ENCODE measurements at places on chromosomes 3 and 15.

DNA sequence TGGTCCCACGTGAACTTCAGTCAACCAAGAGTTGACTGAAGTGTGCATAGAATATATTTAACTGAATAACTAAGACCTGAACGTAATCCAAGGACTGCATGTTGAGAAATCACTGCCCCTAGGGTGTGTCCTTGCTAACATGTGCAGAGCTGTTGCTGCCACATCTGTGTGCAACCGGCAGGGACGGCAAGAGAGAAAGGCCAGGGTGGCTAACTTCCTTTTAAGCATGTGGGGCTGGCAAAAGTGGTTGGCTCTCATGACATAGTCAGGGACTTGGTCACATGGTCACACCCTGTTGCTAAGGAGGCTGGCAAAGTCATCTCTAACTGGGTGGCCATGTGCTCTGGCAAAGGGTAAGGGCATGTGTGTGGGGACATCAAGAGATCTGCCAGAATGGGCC lies 52.4 kb downstream of the GASK1A start:
- DNase-seq, result no peak

- no peak for DNase-seq
These were observed 101.9 kb upstream of the KCNH8 start for GRCh38 chr3:19046440-19046839.

GRCh38 chr15:96497951-96498350 lies 167.5 kb downstream of the NR2F2 start:
- no peak for DNase-seq

- DNase-seq, result no peak
These were observed 51.1 kb upstream of the CSPG5 start for GRCh38 chr3:47629770-47630169.

GRCh38 chr3:18809640-18810305 lies 338.5 kb upstream of the KCNH8 start:
- DNase-seq, result no peak

DNA sequence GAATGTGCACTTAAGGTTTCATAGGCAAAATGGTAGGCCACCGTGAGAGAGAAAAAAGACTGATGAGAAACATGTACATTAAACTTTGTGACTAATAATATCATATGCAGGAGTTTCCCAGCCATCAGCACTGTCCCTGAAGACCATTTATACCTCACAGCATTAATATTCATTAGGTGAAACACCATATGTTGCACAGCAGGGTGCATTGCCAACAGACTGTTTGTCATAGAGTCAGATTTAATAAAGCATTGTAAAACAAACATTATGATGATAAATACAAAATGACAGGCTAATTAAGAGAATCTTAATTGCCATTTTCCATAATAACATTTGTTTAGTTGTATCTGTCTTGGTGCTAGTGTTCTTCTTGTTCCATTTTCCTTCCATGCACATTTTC lies 578.3 kb downstream of the EPHA3 start:
- DNase-seq, result no peak

GRCh38 chr15:95561463-95561862 lies 769.0 kb upstream of the NR2F2 start:
- no peak for DNase-seq

DNA sequence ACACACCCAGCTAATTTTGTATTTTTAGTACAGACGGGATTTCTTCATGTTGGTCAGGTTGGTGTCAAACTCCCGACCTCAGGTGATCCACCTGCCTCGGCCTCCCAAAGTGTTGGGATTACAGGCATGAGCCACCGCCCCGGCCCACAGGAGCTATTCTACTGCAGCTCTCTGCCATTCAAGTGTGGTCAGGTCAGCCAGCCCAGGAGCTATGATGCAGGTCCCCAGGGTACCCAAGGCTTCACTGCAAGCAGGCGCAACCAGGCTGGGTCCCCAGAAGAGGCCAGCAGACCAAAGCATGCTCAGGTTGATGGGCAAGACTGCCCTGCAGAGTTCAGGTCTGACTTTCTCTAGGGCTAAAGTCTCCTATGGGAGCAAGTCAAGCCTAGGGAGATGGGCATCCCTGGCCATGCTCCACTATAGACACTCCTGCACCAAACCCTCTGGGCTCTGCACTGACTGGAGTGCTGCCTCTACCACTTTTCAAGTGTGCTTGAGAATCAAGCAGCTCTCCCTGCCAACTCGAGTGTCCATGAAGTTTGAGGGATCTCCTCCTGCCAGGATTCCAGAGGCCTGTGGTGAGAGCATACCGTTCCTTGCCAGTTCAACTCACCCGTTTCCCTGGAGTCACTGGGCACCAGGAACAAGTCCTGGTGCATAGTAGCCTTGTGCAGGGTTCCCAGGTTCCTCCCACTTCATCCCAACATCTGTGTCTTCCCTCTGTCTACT lies 30.9 kb downstream of the MYO9A start:
- DNase-seq, result no peak

DNA sequence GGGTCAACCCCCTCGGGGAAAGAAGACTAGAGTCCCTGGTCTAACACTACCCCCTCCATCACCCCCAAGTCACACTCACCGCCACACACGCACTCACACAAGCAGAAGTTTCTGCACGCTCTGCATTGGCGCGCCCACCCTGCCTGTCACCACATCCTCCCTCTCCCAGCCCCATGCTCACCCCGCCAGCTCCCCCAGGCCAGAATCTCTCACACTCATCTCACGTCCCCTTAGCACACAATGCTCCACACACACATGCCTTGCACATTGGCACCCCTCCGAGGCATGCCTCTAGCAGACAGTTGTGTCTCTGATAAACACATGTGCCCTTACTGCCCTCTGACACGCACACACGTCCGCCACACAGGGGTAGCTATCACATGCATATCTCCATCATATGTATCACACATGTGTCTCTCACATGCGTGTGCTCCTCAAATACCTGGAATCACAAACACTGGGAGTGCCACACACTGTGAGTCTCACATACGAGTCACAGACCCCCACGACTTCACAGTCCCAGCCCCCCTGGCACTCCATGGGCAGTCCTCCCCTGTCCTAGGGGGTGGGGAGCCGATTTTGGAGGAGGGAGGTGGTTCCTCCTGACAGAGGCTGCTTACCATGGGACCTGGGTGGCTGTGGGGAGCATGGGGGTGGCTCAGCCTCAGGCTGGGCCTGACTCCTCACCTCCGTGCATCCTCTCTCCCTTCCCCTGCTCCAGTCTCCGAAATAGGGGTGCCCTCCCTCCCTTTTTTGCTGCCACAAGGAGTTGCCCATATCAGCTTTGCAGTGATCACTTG lies 898 bp downstream of the FBLN2 start:
- no peak for DNase-seq

DNA sequence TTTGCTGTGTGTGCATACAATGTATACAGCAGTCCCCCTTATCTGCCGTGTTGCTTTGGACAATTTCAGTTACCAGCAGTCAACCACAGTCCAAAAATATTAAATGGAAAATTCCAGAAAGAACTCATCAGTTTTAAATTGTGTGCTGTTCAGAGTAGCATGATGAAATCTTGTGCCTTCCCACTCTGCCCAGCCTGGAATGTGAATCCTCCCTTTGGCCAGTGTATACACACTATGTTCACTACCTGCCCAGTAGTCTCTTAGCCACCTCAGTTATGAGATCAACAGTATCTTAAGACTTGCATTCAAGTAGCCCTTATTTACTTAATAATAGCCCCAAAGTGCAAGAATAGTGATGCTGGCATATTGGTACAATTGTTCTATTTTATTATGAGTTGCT lies 133.6 kb upstream of the ABHD17C start:
- no peak for DNase-seq

- DNase-seq, result no peak
These were observed 749.8 kb upstream of the SGO1 start for GRCh38 chr3:20935791-20936190.

DNA sequence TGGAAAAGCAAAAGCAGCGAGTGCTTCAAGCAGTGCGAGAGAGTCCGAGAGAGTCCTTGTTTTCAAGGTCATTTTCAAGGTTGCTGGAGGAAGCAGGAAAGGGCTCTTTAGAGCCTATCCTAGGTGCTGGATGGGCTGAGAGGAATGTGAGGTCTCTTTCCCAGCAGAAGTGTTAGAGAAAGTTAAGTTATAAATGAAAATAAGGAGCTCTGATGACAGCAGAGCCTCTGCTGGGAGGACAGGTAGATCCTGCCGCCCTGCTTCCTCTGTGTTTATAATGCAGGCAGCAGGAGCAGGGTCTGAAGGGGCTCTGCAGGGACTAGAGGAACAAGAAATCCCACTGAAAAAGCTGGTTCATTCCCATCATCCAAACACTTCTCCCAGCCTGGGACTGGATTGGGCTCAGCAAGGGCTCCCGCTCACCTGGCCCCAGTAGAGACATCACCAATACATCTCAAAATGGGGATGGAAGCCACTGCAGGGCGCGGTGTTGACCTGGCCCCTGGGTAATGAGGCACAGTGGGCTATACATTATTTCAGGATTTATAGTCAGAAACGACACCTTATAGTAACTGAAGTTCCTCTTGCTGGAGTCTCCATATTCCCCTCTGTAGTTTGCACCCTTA lies 41.5 kb upstream of the RAB6B start:
- DNase-seq, result no peak

- no peak for DNase-seq
These were observed 78.1 kb downstream of the ZNF621 start for GRCh38 chr3:40602778-40603385.

DNA sequence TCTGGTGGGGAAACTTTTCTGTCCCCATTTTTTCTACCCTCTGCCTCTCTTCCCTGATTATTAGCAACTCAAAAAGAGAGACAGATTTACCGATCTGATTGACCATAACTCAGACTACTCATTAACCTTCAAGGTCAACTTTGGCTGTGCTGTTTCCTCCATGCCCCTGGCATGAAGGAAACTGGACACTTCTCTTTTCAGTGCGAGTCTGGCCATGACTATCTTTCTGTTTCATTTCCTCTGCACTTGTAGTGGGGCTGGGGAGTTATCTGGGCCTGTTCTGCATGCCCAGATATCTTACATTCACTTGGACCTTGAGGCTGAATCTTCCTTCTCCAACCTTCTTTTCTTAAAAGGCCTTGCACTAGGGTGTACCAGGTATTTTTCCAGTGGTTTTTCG lies 76.9 kb upstream of the SLCO2A1 start:
- DNase-seq, result no peak

- no peak for DNase-seq
These were observed 19.6 kb upstream of the C3orf80 start for GRCh38 chr3:160205606-160206005.

DNA sequence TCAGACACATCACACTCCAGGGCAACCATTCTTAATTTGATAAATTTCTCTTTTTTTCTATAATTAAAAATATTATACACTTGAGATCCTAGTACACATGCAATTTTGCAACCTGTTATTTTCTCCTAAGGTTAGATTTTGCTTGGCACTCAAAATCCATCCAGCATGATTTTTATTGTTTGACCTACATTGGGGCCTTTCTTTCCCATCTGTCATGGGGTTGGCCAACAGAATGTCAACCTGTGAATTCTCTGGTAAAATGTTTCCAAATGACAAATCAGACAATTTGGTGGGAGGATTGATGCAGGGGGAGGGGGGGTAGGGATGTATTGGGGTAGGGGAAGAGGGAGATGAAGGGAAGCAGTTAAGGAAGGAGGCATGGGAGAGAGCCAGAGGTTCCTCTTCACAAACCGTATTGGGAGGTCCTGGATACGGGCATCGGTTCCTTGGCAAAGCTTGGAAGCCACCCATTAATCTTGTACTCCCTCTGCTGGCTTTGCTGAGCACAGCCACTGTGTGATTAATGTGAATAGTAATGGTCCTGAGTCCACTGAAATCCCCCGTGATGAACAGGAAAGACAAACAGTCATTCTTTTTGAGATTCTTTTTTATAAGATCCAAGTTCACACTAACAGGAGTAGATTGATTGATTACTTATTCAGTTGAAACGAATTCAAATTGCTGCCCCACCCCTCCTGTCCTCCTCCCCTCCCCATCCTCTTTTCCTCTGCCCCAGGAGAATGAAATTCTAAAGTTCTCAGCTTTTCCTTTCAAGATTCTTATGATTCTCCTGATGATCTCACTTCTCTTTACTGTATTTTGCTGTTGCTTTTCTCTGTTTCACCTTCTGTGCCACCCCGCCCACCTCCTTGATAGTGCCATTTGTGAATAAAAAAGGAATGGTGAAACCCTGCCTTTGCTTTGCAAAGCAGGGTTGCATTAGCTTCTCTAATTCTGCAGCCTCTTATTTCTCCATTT lies 82.2 kb upstream of the SLC25A26 start:
- peak; percentile 4 for DNase-seq

- DNase-seq, result no peak
These were observed 170.4 kb downstream of the SMAD6 start for GRCh38 chr15:66872405-66872804.

DNA sequence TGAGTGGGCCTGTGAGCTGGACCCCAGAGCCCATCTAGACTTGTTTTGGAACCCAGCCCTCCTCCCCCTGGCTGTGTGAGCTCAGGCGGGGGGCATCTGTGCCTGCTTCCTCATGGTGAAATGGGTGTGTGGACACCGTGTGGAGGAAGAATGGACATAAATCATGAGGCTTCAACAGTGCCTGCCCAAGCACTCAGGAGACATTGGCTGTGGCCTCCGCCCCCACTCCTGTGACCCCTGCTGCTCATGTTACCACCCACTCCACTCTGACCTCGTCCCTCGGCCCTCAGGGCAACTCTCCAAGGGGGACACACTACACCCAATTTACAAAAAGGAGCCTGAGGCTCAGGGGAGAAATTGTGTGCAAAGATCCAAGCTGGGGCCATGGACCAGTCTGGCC lies 16.6 kb downstream of the TPRA1 start:
- DNase-seq, result no peak

DNA sequence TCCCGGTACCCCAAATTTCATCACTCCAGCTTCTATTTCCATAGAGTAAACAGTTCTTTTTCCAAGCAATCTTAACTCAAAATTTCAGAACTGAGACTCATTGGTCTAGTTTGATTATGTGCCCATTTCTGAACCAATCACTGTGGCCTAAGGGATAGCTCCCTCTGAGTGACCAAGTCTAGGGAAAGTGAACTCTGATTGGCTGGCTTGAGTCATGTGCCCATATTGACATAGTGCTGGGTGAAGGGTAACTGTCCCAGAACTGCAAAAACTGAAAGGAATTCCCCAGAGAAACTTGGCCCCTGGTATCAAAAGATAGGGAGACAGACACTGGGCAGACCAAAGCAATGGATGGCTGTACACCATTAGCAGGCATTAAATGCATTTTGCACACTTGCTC lies 171.2 kb upstream of the WNT5A start:
- no peak for DNase-seq

DNA sequence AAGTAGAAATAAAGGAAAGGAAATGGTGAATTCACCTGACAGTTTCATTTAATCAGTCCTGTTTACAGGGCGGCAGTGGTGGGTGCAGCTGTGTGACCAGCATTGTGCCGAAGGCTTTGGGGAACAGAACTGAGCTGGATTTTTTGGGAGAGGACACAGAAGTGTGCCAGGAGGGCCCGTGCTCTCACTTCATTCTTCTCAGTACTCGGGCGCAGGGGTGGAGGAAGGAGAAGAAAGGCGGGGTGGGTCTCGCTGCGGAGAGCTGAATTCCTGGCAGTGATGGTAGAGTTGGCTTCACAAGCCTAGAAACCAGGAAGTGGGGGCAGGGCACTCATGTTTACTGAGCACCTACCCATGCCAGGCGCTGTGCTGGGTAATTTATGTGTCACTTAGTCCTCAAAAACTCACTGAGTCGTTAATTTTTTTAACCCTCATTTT lies 64.6 kb downstream of the CRTC3 start:
- no peak for DNase-seq

GRCh38 chr3:49012441-49013017 lies 5.3 kb downstream of the WDR6 start:
- no peak for DNase-seq
